ENCODE measurements at places on chromosomes 2 and 18. TPM values are rescaled to one million over a fixed set of nuclear protein-coding genes. Genes with fewer than 3 reads are reported as not detected.

DNA sequence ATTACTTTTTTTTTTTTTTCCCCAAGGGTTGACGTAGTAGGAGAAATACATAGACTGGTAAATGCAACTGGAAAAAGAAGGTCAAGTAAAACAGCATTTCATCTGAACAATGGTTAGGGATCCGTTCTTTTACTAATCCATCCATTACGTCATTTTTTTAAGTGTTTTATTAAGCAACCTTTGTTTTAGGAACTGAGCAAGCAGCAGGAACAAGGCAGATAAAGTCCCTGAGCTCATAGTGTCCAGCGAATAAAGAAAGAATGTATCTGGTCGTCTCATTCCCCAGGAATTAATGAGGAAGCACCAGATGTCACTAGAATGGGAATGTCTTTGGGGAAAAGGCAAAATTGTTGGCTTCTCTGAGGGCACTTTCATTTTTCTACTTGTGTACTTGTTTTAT, 842.4 kb downstream of the TDRD15 start:
- DNase-seq = no peak

DNA sequence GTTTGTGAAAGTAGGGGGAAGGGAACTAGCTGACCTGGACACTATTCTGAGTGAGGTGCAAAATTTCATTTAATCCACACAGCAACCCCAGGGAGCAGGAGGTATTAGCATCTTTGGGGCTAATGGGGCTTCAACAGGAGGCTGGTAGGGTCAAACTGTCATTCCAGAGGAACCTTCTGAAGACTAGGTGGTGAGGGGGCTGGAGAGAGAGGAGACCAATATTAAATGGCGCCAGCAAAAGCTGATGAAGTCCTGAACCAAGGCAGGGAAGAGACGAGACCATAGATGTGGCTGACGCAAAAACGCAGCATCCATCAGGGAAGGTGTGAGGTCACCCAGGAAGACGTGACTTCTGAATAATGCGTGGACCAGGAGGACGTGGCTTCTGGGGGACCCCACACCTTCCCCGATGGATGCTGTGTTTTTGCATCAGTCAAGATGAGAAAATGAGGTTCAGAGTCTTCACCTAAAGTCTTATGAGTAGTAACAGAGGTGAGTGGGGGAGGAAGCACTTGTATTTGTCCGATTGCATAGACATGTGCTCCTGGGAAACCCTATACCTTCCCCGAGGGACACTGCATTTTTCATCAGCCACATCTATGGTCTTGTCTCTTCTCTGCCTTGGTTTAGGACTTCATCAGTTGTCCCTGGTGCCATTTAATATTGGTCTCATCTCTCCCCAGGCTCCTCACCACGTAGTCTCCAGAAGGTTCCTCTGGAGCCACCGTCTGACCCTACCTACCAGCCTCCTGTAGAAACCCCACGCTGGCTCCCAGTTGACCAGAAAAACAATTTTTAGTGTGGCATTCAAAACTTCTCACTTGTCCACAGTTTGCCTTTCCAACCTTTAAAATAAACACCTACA, 188.6 kb downstream of the MYCN start:
- no peak for DNase-seq

GRCh38 chr2:42971947-42972736, 179.8 kb upstream of the HAAO start:
- DNase-seq = no peak

- DNase-seq = no peak
Observed at GRCh38 chr18:47777626-47778025, 152.8 kb downstream of the SMAD2 start.

GRCh38 chr2:109218087-109218791, 89.2 kb downstream of the SH3RF3 start:
- DNase-seq = no peak

GRCh38 chr18:58320907-58321561, 277.0 kb downstream of the NEDD4L start:
- no peak for DNase-seq

- DNase-seq = no peak
Observed at GRCh38 chr2:240000671-240001070, 24.5 kb downstream of the NDUFA10 start.

- no peak for DNase-seq
Observed at GRCh38 chr2:70596293-70596692, 42.7 kb upstream of the TGFA start.

- no peak for DNase-seq
Observed at GRCh38 chr18:22871809-22872525, 61.2 kb upstream of the RBBP8 start.

Gene ZSWIM2
- total RNA-seq = not detected

Gene KRTCAP3
- total RNA-seq = 32.5 TPM

Gene NAT8
- not detected for total RNA-seq

Gene C1GALT1C1L
- not detected for total RNA-seq

Gene ADRA2B
- 0.49 TPM for total RNA-seq

Gene UGT1A10
- total RNA-seq = not detected

All from upper lobe of left lung (tissue), 6 donors.